ENCODE measurements at places on chromosomes 6 and 20.

GRCh38 chr20:57682184-57683101 is 27.4 kb downstream of the PMEPA1 start:
- ATAC-seq, result peak; percentile 53

DNA sequence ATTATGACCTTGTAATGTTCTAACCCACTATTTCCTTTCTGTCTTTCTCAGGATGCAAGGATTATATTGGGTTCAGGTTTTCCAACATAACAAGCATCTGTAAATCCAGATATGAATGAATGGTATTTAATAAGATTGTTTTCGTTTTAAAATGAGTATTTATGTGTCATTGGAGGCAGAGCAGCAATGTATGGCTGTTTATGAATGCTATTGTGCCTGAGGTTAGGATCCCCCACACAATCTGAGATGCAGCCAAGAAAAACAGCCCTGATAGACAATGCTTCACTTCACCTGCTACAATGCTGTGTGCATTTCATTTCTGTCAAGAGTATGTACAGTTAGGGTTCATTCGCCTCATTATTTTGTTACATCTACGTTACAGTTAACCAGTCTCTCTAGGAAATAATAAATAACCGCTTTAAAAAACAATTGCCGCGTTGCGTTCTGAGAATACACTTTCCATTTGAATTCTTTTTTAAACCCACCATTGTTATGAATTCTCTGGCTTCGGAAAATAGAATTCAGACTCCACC is 19.6 kb downstream of the TFAP2A start:
- ATAC-seq, result no peak

DNA sequence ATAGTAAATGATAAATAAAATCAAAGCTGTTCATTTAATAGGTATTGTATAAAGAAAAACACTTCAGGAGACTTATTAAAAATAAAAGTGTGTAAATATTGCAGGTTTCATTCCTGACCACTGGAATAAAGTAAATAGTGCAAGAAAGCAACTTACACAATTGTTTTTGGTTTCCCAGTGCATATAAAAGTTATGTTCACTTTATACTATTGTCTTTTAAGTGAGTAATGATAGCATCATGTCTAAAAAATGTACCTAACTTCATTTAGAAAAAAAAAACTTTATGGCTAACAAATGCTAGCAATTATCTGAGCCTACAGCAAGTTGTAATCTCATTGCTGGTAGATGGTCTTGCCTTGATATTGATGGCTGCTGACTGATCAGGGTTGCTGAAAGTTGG is 726.6 kb upstream of the POU3F2 start:
- no peak for ATAC-seq

- ATAC-seq, result no peak
Measured at GRCh38 chr6:126067073-126067472, 80.7 kb downstream of the TRMT11 start.

DNA sequence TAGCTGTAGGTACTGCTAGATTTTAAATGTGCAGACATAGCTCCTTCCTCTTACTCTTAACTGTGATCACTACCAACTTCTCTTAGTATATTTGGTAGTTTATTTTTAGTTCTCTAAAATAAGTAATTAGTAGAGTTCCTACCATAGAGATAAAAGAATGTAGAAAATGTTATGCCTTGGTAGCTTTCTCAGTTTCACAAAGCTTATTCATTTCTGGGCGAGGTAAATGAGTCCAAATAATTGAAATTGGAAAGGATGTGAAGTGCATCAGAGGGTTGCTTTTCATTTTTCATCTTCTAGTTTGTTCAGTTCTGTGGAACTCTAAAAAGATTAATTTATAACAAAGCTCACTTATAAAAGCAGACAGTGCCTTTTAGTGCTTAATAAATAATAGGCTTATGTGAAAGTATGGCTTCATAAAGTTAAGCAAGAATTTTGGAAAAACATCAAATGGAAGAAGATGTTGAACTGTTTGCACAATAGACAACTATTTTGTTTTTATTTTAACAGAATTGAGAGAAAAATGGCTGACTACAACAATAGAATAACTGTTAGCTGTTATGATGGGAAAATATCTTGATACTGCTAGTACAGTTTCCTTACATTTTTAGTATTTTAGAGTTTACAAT is 303.7 kb downstream of the UTRN start:
- peak; percentile 81 for ATAC-seq

GRCh38 chr6:13428583-13429405 is 58.6 kb downstream of the GFOD1 start:
- peak; percentile 67 for ATAC-seq

Measured in stimulated activated memory B cell treated with anti-CD40 and anti-IgM and Interleukin-4, amounts not matched to agents 10 μg/mL and 1 μg/mL and 100 μg/mL, for 72 hours (primary cell).